ENCODE measurements at places on chromosomes 11 and 22. TPM values are rescaled to one million over a fixed set of nuclear protein-coding genes. Genes with fewer than 3 reads are reported as not detected.

OR5P2 gene
- total RNA-seq = 0.52 TPM

FOLH1 gene
- total RNA-seq = 2.8 TPM

CHST1 gene
- total RNA-seq = 3.1 TPM

CAVIN3 gene
- 87.4 TPM for total RNA-seq

ATG2A gene
- 23.5 TPM for total RNA-seq

PRG2 gene
- total RNA-seq = 0.34 TPM

- no peak overlapping the region for H3K4me3 ChIP-seq
- no peak for DNase-seq
- no peak overlapping the region for H3K27ac ChIP-seq
- no peaks in the 10 kb centered on the region for H3K27me3 ChIP-seq
- H3K36me3 ChIP-seq = no peaks in the 10 kb centered on the region
These were observed 18.9 kb upstream of the CARD18 start for GRCh38 chr11:105158436-105158835.

- H3K27me3 ChIP-seq = peaks cover 45% of the 10 kb centered on the region
- H3K4me1 ChIP-seq = peaks cover 49% of the 10 kb centered on the region
- H3K36me3 ChIP-seq = no peaks in the 10 kb centered on the region
- peak overlapping the region; percentile 43 for H3K4me3 ChIP-seq
- DNase-seq = no peak
- peak overlapping the region; percentile 44 for H3K27ac ChIP-seq
These were observed 1.6 kb downstream of the CRACR2B start for GRCh38 chr11:829176-829846.

DNA sequence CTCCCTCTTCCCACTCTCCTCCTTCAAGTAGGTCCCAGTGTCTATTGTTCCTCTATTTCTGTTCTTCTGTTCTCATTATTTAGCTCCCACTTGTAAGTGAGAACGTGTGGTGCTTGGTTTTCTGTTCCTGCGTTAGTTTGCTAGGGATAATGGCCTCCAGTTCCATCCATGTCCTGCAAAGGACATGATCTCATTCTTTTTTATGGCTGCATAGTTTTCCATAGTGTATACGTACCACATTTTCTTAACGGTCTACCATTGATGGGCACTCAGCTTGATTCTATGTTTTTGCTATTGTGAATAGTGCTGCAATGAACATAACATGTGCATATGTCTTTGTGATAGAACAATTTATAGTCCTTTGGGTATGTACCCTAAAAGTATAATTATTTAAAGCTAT lies 26.2 kb downstream of the C2CD3 start:
- no peak for DNase-seq
- no peak overlapping the region for H3K4me3 ChIP-seq
- no peaks in the 10 kb centered on the region for H3K4me1 ChIP-seq
- H3K27ac ChIP-seq = no peak overlapping the region
- no peaks in the 10 kb centered on the region for H3K27me3 ChIP-seq
- no peaks in the 10 kb centered on the region for H3K36me3 ChIP-seq

- H3K27me3 ChIP-seq = no peaks in the 10 kb centered on the region
- H3K4me1 ChIP-seq = peaks cover 15% of the 10 kb centered on the region
- no peak overlapping the region for H3K4me3 ChIP-seq
These were observed 24.2 kb downstream of the A4GALT start for GRCh38 chr22:42696331-42696967.

DNA sequence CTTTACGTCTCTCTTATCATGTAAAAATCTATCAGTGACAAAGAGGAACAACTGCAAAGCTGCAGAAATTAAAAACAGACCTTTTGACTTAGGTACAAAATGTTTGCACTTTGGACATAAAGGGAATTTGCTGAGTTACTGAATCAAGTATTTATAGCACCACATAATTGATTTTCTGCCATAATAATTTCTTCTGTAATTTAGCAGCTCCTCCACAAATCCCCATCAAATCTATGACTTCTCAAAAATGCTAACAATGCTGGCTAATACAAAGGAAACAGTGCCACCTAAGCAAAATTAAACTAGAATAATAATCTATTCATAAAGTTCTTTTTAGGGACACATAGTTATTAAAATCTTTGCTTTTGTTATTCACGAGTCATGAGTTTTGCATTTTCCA lies 215.1 kb downstream of the SWAP70 start:
- no peak overlapping the region for H3K27ac ChIP-seq
- H3K4me3 ChIP-seq = no peak overlapping the region
- no peaks in the 10 kb centered on the region for H3K27me3 ChIP-seq
- no peaks in the 10 kb centered on the region for H3K36me3 ChIP-seq

GRCh38 chr11:30772908-30773307 lies 186.8 kb upstream of the MPPED2 start:
- H3K27ac ChIP-seq = no peak overlapping the region
- no peaks in the 10 kb centered on the region for H3K4me1 ChIP-seq
- no peaks in the 10 kb centered on the region for H3K36me3 ChIP-seq
- DNase-seq = no peak
- H3K27me3 ChIP-seq = no peaks in the 10 kb centered on the region
- H3K4me3 ChIP-seq = no peak overlapping the region

- H3K27me3 ChIP-seq = no peaks in the 10 kb centered on the region
- H3K4me3 ChIP-seq = no peak overlapping the region
- H3K36me3 ChIP-seq = no peaks in the 10 kb centered on the region
- no peak for DNase-seq
These were observed 5.7 kb downstream of the PRR5 start for GRCh38 chr22:44707752-44708151.
